ENCODE measurements at places on chromosomes 12 and 14.

- DNase-seq: peak; percentile 23
Observed at GRCh38 chr12:75603475-75603874, 92.1 kb upstream of the KRR1 start.

DNA sequence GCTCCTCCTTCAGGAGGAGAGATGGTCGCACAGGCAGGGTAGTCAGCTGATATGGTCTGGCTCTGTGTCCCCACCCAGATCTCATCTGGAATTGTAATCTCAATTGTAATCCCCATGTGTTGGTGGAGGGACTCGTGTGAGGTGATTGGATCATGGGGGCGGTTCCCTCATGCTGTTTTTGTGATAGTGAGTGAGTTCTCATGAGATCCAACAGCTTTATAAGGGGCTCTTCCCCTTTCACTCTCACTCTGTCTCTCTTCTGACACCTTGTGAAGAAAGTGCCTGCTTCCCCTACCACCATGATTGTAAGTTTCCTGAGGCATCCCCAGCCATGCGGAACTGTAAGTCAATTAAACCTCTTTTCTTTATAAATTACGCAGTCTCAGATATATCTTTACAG is 218.9 kb upstream of the TMTC1 start:
- no peak for DNase-seq

GRCh38 chr12:106179086-106179485 is 40.3 kb upstream of the NUAK1 start:
- DNase-seq: no peak

DNA sequence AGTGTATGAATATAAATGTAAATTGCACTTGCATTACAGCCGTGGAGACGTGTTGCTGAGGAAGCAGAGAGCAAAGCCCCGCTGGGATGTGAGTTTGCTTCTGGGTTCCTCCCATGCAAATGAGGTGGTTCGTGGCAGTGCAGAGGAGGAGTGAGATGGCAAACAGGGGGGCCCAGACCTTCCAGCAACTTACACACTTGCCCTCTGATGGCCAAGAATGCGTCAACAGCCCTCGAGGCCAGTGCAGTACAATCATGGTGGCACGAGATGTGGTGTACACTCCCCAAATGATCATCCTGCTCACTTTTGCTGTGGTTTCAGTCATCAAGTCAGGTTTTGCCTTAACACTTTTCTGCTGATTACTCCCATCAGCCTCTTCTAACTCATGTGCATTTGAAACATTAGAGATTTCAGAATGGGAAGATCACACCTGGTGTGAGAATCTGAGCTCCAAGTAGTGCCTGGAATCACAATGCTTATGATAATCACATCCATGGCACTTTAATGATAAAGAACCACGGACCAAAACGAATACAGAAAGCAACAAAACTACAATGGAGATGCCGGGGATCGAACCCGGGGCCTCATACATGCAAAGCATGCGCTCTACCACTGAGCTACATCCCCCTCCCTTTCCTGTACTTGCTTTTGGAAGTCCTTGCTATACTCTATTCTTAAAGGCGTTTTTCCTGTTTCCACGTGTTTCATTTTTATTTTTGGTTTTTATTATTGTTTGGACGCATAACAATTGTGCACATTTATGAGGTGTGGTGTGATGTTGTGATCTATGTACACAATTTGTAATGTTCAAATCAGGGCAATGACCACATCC is 7.0 kb upstream of the UBC start:
- peak; percentile 73 for DNase-seq

- DNase-seq: peak; percentile 94
Observed at GRCh38 chr12:53746592-53747092, 5.1 kb downstream of the CISTR start.

- no peak for DNase-seq
Observed at GRCh38 chr12:83893101-83893500, 1019.5 kb downstream of the SLC6A15 start.

- no peak for DNase-seq
Observed at GRCh38 chr12:85277900-85278597, 2.0 kb upstream of the ALX1 start.

- no peak for DNase-seq
Observed at GRCh38 chr12:114414031-114414865, 8.3 kb upstream of the TBX5 start.

- DNase-seq: no peak
Observed at GRCh38 chr14:37320106-37320505, 122.4 kb downstream of the MIPOL1 start.

DNA sequence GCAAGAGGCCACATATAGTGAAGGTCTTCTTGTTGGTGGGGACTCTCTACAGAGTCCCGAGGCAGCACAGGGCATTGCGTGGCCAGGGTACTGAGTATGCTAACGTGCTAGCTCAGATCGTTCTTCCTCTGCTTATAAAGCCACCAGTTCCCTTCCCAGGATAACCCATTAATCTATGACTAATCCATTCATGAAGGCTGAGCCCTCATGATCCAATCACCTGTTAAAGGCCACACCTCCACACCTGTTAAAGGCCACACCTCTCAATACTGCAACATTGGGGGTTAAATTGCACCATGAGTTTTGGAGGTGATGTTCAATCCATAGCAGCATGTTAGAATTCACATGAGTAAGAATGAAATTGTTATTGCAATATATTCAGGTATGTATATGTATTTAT is 12.8 kb upstream of the YARS2 start:
- no peak for DNase-seq

- no peak for DNase-seq
Observed at GRCh38 chr14:92938235-92938875, 15.4 kb downstream of the CHGA start.

GRCh38 chr12:42641221-42641885 is 51.8 kb upstream of the PRICKLE1 start:
- peak; percentile 53 for DNase-seq

DNA sequence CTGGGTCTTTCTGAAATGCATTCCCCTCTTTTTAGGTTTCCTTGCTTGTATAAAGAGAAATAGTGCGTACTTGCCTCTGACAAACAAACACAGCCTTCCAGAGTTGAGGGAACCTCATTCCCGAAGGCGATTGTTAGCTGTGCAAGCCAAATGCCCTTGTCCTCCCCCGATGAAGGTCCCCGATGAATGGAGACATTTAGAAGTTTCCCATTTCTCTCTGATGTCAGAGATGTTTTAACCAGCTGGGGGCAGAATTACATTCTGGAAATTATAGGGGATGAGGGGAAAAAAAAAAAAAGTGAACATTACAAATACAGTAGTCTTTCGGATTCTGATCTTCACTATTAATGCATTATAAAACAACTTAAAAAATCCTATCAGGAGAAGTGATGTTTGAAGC is 366.8 kb downstream of the VRK1 start:
- no peak for DNase-seq

DNA sequence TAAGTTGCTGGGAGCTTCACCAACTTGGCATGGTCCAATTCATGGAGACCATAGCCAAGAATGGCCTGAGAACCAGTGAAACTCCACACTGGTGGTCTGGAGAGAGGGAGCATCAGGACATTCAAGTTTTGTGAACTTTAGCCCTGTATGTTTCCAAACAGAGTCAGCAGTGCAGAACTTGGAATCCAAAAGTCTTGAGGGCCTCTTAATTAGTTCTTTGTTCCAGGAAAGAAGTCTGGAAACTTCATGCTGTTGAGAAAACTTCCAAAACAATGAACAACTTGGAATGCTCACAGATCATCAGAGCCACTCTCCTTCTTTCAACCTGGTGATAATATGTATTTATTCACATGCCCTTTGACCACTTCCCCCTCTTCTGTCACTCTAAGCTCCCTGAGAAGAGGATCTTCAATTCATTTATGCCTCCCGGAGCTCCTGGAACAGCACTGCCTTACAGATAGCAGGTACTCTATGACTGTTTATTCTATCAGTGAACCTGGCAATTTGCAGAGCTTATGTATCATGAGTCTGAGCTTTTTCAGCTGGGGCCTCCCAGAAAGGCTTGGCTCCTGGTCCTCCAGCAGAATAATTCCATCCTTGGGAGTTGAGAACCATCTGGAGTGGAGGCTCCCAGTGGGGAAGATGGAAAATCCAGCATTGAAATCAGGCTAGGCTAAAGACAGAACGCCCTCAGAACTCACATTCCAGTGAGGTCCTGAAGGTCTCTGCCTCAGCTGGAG is 191.4 kb downstream of the KTN1 start:
- DNase-seq: no peak

DNA sequence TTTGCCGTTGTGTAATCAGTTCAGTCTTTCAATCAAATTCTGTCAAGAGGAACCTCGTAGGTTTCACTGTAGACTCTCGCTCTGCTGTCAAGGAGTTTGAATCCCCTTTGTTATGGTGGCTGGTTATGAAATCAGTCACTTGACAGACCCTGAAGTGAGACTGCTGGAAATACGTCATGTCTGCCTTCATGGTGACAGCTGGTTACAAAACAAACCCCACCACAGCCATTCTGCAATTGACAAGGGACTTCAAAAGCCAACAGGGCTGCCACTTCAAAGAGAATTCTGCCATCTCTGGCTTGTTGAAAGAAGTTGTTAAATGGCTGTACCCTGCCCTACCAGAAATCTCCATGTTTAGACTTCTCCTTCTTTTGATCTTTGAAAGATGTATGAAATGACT is 286.9 kb downstream of the ERC1 start:
- DNase-seq: no peak

GRCh38 chr14:65267856-65268255 is 144.7 kb upstream of the FUT8 start:
- DNase-seq: no peak

GRCh38 chr12:69007101-69007854 is 74.3 kb upstream of the CPM start:
- DNase-seq: peak; percentile 82

DNA sequence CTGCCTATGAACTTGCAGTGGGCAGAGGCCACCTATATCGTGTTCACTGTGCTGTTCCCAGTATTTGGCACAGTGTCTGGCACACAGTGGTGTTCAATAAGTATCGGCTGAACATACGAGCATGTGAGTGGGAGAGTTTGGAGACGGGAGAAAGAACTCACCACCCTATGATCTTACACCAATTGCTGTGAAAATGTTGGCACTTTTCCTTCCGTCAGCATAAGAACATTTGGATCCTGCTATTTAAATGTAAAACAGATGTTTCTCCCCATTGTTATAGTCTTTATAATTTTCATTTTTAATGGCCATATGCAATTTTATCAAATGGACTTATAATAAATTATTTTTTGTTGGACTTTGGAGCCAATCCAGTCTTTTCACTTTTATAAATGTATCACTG is 144.4 kb downstream of the EFCAB11 start:
- DNase-seq: no peak

- peak; percentile 91 for DNase-seq
Observed at GRCh38 chr12:7638760-7639555, 26.8 kb downstream of the APOBEC1 start.

- no peak for DNase-seq
Observed at GRCh38 chr12:60421741-60422140, 825.9 kb downstream of the SLC16A7 start.

GRCh38 chr14:97021571-97022168 is 224.5 kb downstream of the VRK1 start:
- DNase-seq: no peak

DNA sequence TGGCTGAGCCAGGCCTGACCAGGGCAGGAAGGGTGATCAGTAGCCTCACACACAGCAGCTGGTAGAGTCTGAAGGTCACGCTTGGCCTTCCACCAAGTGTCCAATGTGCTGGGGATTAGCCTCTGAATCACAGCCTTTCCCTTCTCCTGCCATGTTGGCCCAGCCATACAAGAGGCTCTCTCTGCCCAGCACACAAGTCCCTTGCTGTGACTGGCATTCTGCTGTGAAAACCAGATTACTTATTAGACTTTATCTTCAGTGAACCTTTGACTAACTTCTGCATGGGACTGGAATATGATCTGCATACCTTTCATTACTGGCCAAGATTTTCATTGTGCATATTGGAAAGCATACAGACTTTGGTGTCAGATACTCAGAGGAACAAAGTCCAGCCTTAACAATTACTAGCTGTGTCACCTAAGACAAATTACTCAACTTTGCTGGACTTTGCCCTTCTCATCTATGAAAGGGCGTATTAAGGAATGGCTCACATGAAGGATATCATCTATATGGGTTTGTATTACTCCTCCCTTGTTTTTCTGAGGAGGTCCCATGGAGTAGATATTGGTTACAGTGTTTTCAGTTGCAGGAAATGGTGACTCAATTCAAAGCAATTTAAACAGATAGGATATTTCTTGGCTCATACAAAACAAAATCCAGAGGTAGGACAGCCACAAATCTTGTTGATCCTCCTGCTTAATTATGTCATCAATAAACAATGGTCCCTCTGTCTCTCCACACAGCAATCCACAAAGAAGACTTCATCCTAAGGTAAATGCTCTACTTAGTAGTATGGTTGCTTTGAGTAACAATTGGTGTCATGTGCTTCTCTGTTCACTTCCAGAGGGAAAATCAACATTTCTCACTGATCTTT is 99.6 kb downstream of the DYRK2 start:
- DNase-seq: peak; percentile 70

DNA sequence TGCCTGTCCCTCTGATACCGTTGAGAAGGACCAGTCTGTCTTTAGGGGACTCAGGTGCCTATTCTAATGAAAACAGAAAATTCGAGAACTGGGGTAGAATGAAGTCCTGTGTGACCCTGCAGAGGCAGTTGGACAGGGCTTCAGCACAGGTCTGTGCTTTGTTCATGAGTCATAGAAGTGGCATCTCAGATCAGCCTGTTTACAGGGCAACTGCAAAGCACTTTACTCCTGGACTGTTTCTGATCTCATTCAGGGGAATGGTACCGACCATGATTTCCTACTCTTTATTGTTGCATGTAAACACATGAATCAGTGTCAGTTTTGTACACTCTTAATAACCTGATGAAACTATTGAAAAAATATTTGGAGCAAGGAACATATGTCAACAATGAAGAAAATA is 1517.0 kb downstream of the AACS start:
- DNase-seq: peak; percentile 0

- peak; percentile 51 for DNase-seq
Observed at GRCh38 chr14:34766606-34767005, 52.2 kb upstream of the CFL2 start.

DNA sequence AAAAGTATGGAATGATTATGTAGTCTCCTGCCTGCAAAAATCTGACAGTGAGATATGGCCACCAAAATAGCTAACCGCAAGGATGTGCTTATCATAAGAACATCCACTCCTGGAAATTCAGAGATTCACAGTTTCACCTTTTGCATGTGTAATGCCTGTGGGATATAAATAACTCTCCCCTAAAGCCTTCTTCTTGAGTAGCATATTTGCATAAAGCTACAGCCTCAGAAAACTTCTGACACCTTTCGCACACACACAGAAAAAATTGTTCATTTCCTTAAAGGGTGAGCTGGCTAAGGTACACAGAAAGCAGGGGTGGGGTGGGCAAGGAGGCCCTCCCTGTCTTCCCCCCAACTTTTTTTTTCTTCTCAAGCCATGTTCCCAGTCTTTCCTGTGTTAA is 3.1 kb upstream of the IGF1 start:
- DNase-seq: no peak

Data from choroid plexus epithelial cell (primary cell).